ENCODE measurements at places on chromosomes 11 and 22.
A peak's percentile ranks its signal among the peaks of the same experiment; 100 is the strongest.

DNA sequence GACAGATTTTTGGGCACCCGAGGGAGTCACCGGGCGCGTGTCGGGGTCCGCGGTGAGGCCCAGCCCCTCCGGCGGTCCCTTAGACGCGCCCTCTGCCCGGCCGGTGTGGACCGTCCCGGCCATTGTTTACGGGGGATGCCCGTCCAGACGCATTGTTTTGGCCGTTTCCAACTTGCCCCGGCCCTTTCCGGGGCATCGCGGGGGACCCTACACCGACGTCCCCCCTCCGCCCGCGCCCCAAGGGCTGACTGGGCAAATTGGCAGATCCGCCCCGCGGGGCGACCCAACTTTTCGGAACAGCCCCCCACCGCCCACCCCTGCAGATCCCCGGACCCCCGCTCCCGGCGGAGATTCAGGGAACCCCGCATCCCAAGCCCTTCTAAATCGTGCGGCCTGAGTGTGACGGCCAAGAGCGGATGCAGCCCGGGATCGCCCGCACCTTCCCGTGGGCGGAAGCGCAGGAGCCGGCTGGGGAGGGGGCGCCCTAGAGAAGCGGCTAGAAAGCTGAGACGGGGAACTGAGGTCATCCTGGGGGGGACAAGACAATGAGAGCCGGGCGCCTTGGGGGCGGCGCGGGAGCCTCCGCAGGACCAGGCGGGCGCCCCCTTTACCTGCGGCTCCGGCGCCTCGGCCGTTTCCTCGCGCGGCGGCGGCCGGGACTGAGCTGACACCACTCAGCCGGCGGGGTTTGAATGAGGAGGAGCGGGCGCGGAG lies 17.1 kb upstream of the CCT8L2 start:
- DNase-seq = no peak

DNA sequence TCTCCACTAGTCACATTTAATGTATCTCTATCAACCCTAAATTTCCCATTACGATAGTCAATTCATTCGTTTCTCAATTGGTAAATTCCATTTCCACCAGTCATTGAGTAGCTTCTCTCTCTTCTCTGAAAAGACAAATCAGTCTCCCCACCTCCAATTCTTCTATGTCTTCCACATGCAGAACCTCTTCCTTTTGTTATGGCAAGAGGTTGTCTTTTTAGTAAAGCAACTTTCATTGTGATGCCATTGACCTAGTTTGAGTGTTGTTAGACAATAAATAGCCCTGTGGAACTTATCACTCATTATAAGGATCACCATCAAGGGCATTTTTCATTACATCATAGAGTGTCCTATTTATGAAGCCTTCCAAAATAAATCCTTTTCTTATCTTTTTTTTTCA lies 340.9 kb downstream of the LRRC4C start:
- DNase-seq = no peak

GRCh38 chr11:59144579-59145345 lies 2.1 kb downstream of the FAM111A start:
- no peak for DNase-seq

GRCh38 chr11:27438595-27438981 lies 34.0 kb downstream of the LGR4 start:
- DNase-seq = no peak

DNA sequence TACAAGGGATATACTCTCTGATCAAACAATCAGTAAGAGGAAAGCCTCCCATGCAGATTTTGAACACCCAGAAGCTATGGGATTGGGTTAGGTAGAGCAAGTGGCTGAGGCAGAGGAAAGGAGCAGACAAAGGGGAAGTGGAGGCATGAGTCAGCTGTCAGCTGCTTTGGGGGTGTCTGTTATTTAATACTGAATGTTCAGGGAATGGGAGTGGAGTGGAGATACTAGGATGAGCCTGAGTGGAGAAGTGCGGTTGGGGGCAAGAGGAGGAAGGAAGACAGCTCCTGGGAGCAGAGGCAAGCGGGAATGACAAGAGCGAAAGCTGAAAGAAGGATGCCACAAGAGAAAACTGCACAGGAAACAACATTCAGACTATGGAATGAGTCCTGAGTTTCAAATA lies 22.7 kb upstream of the TMPRSS5 start:
- DNase-seq = no peak

DNA sequence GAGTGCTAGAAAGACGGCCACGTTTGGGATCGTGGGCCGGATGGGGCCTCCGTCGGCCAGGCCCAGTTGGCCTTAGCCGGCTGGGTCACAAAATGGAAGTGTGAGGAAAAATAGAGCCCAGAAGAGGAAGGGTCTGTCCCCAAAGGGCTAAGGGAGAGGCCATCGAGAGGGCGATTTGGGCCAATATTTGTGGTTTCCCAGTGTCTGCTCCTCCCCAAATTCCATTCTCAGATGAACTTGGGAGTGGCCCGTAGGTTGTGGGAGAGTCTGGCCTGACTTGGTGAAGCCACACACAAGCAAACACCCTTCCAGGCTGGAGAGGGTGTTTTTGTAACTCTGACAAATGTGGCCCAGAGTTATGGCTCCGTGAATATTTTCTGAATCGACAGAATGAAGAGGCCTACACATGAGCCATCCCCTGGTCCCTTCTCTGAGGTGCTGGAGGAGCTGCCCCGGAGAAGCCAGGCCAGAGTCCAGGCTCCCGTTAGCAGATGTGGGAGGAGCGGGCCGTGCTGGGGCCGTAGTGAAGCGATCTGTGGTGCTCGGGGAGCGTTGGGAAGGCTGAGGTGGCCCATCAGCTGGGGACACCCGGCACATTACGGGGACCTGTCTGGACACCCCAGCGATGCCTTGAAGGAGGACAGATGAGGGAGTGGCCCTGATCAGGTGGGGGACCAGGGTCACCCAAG lies 73.5 kb upstream of the PPARA start:
- DNase-seq = no peak

GRCh38 chr11:118530180-118530682 lies 761 bp upstream of the TMEM25 start:
- DNase-seq = no peak

GRCh38 chr11:94141511-94142307 lies 13.1 kb downstream of the PANX1 start:
- DNase-seq = no peak

DNA sequence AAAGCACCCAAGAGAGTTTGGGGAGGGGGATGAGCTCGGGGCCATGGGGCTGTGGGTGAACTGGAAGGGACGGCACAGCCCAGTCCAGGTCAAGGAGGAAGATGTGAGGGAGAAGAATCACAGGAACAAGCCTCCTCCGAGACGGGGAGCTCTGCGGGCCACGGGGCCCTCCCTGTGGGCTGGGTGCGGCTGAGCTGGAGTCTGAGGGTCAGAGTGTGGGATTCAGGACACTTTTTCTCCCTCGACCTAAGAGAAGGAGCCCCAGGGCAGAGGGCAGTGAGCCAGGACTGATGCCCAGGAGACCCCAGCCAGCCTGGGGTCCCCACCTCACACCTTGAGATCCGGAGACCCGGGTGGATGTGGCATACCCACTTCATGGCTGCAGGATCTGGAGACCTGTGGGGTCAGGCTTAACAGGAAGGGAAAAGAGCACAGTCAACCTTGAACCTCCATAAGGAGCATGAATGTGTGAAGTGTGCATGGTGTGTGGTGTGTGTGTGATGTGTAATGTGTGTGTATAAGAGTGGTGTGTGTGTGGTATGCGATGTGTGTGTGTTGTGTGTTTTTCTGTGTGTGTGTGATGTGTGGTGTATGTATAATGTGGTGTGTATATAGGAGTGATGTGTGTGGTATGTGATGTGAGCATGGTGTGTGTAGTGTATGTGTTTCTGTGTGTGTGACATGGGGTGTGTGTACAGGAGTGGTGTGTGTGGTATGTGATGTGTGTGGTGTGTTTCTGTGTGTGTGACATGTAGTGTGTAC lies 504.6 kb downstream of the BRD1 start:
- no peak for DNase-seq

- no peak for DNase-seq
Measured at GRCh38 chr11:8262552-8263108, 1.0 kb downstream of the LMO1 start.

DNA sequence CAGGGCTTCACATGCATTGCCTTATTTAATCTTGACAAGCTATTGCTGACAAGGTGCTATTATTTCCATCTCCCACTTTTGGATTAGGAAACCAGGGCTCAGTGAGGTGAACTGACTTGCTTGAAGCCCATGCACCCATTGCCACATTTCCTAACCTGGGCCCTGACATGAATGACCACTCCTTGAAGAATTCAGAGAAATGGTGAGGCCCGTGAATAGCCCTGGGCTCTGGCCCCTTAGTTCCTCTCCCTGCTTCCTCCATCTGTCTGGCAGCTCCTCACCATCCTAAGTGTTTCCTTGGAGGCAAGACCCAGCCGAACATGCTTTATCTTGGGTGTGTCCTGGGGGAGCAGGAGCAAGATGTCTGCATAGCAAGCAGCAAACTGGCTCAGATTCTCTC lies 56.1 kb upstream of the NECTIN1 start:
- DNase-seq = no peak

GRCh38 chr11:8715501-8715900 lies 32.9 kb downstream of the RPL27A start:
- DNase-seq = no peak

- no peak for DNase-seq
Measured at GRCh38 chr11:61728940-61729219, 23.6 kb upstream of the MYRF start.

GRCh38 chr22:48578138-48579042 lies 1249.3 kb downstream of the BRD1 start:
- peak; percentile 47 for DNase-seq

DNA sequence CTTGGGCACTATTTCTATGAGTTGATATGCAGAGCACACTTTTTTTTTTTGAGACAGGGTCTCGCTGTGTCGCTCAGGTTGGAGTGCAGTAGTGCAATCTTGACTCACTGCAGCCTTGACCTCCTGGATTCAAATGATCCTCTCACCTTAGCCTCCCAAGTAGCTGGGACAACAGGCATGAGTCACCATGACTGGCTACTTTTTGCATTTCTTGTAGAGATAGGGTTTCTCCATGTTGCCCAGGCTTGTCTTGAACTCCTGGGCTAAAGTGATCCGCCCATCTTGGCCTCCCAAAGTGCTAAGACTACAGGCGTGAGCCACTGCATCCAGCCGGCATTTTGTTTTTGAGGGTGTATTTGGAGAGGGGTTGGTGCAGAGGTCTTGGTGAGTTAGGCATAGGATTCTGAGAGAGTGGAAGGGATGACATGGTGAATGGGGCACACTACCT lies 29.9 kb upstream of the MTCH2 start:
- DNase-seq = no peak
